Thoracic aorta (tissue), 2 donors: ENCODE measurements at places on chromosomes 11 and 22.

DNA sequence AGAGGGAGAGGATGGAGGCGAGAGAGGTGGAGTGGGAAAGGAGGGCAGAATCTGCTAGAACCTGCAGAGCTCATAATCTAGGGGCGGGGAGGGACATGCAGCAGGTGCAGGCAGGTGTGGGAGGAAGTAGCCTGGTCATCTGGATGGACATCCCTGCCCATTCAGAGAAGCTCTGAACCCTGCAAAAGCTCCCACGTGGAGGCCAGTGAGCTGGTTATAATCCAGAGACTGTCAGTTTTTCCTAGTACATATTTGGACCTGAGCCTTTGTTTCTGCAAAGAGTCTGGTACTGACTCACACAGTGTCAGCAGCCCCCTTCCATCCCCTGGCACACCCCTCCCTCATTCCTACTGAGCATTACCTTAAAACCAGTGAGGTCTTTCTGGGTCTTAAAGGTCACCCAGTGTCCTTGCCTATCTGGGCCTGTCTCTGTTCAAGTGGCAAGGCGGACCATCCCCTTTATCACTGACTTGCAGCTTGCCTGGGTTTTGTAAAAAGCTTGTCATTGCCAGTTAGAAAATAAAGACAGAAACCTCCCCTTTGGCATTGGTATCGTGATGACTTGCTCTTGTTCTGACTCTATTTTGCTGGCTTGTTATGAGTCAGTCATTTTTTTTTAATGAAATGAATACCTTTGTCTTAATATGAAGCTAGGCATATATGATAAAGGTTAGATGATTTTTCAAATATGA lies 26.1 kb downstream of the PTPRJ start:
- DNase-seq = no peak

GRCh38 chr11:10818594-10818993 lies 9.9 kb upstream of the EIF4G2 start:
- DNase-seq = no peak

DNA sequence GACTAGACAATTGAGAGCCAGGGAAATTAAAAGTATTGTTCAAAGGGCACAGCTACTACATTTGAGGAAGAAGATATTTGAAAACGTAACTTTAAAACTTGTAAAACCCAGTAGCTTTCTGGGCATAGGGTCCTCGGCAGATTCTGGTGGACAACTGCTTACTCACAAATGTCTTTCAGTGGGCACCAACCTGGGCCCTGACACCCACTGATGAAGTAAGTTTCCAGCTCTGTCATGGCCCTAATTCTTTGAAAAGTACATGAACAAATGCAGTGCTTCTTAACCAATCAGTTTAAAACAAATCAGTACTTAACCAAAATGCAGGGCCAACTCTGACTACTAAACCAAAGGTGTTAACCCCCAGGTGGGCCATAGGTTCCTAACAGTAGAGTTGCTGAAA lies 1170.1 kb downstream of the LRRC4C start:
- DNase-seq = no peak

DNA sequence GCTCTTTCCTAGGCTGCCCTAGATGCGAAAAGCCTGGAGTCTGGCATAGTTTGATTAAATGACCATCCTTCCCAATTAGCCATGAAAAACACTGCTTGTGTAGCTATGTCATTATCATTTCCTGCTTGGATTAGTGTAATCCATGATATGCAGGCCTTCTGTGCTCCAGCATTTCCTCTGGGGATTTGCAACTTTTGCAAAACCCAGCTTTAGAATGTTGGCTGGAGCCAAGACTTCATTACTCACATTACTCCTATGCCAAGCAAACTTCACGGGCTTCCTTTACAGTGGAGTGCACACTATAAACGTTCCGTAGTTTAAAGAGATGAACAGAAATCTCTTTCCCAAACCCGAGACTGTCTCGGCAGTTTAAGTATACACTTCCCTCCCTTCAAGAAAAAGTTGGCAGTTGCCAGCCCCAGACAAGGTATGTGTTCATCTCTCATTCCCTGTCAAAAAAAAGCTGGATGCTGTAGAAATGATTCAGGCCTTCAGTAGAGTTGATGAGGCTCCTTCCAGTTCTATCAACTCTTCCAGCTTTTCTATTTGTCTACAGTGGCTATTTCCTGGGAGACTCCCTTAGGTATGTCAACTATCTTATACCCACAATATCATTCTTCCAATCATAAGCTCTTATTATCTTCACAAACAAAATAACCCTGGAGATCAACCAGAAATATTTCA lies 180.0 kb downstream of the MAML2 start:
- no peak for DNase-seq

- no peak for DNase-seq
These were observed 3.8 kb downstream of the YAP1 start for GRCh38 chr11:102114032-102114431.

DNA sequence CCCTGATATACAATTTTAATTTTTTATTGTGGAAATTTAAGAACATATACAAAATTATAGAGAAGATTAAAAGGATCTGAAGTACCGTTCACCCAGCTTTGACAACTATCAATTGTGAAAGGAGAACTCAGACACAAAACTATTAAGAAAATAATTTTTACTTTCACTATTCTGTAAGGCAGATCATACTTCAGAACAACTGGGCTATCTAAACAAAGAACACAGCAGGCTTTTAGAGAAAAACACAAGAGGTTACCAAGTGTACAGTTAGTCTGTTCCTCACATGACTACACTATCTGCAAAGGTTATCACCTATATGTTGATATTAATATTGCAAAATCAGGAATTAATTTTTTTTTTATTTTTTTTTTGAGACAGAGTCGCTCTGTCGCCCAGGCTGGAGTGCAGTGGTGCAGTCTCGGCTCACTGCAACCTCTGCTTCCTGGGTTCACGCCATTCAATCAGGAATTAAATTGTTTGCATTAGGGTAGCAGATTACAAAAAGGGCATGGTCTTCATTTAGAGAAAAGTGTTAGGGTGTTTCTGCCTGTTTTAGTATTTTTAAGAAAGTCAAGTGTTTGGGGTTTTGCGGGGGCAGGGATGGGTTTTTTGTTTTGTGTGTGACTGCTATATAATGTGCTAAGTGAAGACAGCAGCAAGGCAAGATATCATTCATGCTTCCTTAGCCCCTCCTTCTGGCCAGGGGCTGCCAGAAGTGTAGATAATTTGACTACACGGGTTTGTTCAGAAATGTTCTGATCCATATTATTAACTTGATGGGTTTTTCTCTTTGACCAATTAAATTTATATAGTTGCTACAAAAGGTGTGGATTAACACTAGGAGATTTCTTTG lies 27.6 kb upstream of the SIK2 start:
- no peak for DNase-seq

DNA sequence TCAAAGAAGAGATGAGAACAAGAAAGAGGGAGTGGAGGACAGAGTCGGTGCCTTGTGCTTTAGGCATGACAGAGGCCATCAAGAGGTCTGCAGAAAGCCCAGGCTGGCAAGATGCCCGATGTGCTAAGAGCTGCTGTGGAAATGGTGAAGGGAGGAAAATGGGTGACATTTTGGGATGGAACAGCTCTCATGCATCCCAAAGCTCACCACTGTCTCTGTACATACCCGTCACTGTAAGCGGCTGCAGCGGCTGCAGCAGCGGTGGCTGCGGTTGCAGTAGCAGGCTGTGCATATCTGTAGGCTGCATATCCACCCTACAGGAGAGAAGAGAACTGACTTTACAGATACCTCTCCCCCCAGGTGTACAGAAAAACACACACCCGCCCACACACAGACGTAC lies 28.6 kb downstream of the APOL5 start:
- DNase-seq = no peak

- peak; percentile 16 for DNase-seq
These were observed 378.8 kb downstream of the ETS1 start for GRCh38 chr11:128208329-128209137.

- DNase-seq = no peak
These were observed 53.9 kb upstream of the PPP6R3 start for GRCh38 chr11:68406324-68407313.

DNA sequence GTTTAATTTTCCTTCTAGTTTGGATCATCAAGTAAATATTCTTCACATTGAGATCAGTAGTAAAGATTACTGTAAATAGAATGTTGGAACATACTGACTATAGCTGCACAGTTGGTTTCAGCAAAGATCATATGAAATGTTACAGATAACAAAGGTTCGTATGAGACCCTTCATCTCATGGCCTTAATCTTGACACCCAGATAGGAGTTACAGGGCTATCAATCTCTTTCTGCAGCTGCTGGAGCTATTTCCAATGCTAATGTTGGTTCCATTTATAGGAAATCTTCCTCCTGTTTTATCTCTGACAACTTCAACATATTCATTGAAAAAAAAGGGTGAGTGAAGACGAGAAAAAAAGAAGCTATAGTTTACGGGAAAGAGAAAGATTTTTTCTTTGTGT lies 495.6 kb downstream of the JRKL start:
- DNase-seq = no peak

GRCh38 chr11:85423316-85423715 lies 203.8 kb downstream of the DLG2 start:
- no peak for DNase-seq

GRCh38 chr22:49475253-49475652 lies 352.4 kb downstream of the BRD1 start:
- DNase-seq = no peak

GRCh38 chr11:85721191-85721590 lies 35.2 kb upstream of the CCDC89 start:
- no peak for DNase-seq

GRCh38 chr11:45366619-45367190 lies 80.6 kb upstream of the SYT13 start:
- DNase-seq = no peak

DNA sequence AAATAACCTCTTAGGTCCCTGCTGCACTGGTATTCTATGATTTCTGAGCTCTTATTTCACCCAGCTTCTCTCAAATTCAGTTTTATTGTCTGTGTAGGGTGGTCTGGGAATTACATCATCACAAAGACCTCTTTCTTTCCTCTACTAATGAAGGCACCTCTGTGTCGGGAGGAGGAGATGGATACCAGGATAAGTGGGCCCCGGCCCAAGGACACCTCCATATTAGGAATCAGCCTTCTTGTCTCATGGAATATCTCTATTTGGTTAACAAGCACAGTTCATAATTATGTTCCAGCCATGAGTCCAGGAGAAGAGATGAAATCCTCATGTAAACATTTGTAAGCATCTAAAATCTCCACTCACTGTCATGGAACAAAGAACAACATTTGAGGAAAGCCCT lies 9.4 kb downstream of the PARVA start:
- no peak for DNase-seq

- DNase-seq = no peak
These were observed 61.3 kb downstream of the BCL2L13 start for GRCh38 chr22:17699696-17700340.

- DNase-seq = no peak
These were observed 510.2 kb downstream of the JRKL start for GRCh38 chr11:96899971-96900370.

DNA sequence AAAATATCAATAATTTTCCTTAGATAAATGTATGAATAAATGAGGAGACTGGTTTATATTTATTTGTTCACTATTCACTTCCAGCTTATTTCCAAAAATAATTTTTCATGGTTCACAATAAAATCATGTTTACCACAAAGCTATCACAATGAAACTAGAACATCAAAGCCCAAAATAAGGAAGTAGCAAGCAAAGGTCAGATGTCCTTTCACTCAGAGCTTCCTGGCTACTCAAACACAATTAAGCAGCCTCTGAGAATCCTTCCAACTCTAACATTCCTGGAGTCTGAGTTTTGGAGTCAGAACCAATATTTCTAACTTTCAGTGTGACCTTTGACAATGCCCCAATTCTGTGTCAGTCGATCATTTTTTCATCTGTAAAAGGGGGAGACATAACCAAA lies 527.0 kb downstream of the SOX6 start:
- no peak for DNase-seq

- no peak for DNase-seq
These were observed 5.5 kb downstream of the IL17REL start for GRCh38 chr22:50007057-50007511.

DNA sequence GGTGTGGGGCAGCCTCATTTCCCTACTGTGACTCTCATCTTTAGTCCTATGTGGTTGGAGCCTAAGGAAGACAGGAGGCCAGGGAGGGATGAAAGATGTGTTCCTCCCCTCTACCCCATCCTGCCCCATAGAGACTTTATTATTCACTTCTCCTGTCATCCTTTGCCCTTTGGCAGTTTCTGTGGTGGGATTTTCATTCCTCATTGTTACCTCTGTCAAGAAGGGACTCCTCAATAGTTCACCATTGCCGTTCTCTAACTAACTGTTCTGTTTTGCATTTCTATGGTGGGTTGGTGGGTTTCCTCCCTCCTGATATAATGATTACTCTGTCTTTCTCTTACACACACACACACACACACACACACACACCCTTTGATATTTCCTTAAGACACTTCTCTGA lies 202.3 kb downstream of the DSCAML1 start:
- no peak for DNase-seq

- no peak for DNase-seq
These were observed 64.5 kb downstream of the MACROD1 start for GRCh38 chr11:64101461-64101860.

- DNase-seq = no peak
These were observed 37.1 kb downstream of the SVIP start for GRCh38 chr11:22792497-22792896.

GRCh38 chr22:37498289-37498909 lies 12.2 kb upstream of the MFNG start:
- DNase-seq = no peak

GRCh38 chr11:70778883-70779282 lies 380.6 kb downstream of the CTTN start:
- DNase-seq = no peak

- DNase-seq = no peak
These were observed 137.5 kb downstream of the FAM76B start for GRCh38 chr11:95652002-95652472.

DNA sequence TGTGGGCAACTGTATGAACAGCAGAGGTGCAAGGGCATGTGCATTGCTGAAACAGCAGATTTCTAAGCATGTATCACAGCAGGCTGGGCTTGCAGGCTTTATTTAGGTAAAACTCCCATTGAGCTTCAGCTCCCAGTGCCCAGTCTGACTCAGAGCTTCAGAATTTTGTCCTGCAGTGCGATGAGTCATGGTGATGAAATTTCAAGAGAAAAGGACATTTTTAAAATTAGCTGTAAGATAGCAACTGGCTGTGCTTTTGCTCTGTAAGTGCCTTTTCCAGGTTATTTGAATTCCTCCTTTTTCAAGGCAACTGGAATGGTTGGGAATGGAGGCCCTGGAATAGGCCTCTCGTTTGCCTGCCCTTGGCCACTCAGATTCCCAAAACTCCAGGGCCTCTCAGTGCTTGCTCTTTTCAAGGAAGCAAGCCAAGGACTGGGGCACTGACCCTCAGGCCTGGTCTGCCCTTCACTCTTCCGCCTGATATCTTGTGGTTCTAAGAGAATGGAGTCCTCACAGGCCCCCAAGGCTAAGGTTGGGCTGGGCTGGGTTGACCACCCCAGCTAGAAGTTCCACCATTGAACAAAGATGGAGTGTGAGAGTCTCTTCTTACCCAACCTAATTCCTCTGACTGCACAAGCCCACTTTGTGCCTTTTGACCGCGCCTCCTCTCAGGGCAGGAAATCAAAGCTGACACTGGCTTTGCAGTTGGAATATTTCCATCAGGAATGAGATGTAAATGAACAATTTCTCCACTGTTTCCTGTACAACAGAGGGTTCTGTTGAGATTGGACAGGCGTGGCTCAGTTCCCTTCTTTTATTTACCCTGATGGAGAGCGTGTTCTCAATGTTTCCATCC lies 59.5 kb upstream of the PRSS23 start:
- peak; percentile 39 for DNase-seq

- DNase-seq = no peak
These were observed 198.3 kb downstream of the NAV2 start for GRCh38 chr11:19910931-19911330.
